ENCODE measurements at places on chromosomes 7 and 10. TPM values are rescaled to one million over a fixed set of nuclear protein-coding genes. Genes with fewer than 3 reads are reported as not detected.

Gene KAZALD1
- 5.0 TPM for total RNA-seq

Gene CSGALNACT2
- 6.6 TPM for total RNA-seq

Gene STEAP1B
- 0.43 TPM for total RNA-seq

Gene MACROH2A2
- 13.2 TPM for total RNA-seq

Gene GOLGA7B
- total RNA-seq = 0.11 TPM

Gene NHLRC2
- 57.5 TPM for total RNA-seq
